ENCODE measurements at places on chromosomes 16 and 17. TPM values are rescaled to one million over a fixed set of nuclear protein-coding genes. Genes with fewer than 3 reads are reported as not detected.

- peaks cover 20% of the 10 kb centered on the region for H3K4me1 ChIP-seq
- no peaks in the 10 kb centered on the region for H3K27me3 ChIP-seq
- no peak for DNase-seq
- no peak overlapping the region for H3K4me3 ChIP-seq
- no peak overlapping the region for H3K27ac ChIP-seq
These were observed 98.0 kb downstream of the CYTH1 start for GRCh38 chr17:78684026-78684425.

DNA sequence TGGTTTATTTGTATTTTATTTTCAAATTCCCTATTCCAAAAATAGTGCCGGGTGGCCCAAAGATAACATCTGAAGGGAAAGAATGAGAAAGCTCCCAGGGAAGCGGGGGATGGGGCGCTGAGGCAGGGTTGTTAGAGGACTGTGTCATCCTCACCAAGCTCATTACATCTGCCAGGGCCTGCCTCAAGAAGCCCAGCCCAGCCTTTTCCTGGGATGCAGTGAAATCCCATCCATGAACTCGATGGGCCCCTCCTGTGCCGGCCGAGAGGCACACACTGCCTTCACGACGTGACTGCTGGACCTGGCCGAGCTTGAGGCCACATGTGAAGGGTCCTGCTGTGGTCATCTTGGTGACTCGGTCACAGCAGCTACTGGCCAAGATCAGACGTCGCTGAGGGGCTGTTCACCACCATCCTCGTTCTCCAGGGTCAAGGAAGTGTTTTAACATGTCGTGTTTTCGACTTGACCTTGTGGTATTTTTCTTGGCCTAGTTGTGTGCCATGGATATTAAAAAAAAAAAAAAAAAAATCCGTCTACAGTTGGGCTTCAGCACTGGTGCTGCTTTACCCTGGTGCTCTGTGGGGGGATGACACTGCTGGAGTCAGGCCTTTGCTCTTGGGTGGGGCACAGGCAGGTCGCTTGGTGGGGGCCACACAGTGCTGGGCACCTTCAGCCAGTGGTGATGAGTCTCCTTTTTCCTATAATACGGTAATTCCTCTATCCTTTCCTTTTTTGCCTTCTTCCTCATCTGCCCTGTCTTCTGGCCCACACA lies 4.9 kb downstream of the TIMM22 start:
- no peak for DNase-seq
- H3K36me3 ChIP-seq, result peaks cover 33% of the 10 kb centered on the region

CPHXL2 gene
- total RNA-seq, result not detected

DNA sequence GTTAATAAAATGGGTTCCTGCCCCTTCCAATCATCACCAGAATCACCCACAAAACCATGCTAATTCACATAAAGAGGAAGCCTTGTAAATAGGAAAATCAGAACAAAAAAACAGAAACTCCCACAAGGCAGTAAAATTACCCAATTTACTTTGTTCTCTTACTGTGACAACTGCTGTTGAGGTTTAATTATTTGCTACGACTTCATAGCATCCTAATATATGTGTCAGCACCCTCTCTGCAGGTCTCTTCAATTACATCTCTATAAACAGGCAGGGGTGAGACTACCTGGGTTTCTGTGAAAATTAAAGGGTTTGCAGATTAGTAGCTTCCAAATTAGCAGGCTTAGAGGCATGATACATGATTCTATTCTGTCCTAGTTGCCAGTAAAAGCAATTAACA lies 2.7 kb downstream of the WDR59 start:
- no peak for DNase-seq
- H3K4me3 ChIP-seq, result no peak overlapping the region
- H3K36me3 ChIP-seq, result peaks cover 5% of the 10 kb centered on the region
- H3K27me3 ChIP-seq, result no peaks in the 10 kb centered on the region
- peaks cover 7% of the 10 kb centered on the region for H3K4me1 ChIP-seq
- H3K27ac ChIP-seq, result no peak overlapping the region

DNA sequence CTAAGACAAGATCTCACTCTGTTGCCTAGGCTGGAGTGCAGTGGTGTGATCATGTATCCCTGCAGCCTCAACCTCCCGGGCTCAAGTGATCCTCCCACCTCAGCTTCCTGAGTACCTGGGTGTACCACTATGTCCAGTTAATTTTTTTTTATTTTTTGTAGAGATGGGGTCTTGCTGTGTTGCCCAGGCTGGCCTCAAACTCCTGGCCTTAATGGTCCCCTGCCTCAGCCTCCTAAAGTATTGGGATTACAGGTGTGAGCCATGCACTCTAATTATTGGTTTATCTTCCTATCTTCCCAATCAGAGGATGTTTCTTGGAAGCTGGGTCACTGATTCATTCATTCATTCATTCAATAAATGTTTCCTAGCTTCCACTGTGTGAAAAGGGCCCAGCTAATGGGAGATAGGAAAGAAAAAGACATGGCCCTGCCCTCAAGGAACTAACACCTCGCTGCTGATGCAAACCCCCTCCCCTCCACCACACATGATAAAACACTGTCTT lies 8.5 kb downstream of the ASPHD1 start:
- H3K27me3 ChIP-seq, result no peaks in the 10 kb centered on the region
- peaks cover 4% of the 10 kb centered on the region for H3K36me3 ChIP-seq
- DNase-seq, result no peak
- H3K4me3 ChIP-seq, result no peak overlapping the region

KRTAP4-3 gene
- not detected for total RNA-seq

DNA sequence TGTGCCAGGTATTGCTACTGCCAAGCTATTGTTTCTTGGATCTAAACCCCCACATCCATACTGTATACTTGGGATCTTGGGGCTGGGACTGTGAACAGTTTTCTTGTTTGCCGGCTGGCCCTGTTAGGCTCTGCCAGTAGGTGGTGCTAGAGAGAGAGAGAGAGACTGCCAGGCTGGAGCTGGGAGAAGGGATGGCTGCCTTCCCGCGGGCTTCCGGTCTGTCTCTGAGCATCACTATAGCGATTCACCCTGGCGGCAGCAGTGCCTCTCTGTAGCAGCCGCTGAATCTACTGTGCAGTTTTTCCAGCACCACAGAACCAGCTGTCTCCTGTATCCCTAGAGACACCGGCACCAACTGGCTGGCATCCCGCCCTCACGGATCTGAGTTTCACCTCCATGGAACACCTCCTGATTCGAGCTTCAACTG lies 201.2 kb downstream of the UTP18 start:
- H3K4me1 ChIP-seq, result no peaks in the 10 kb centered on the region
- H3K27ac ChIP-seq, result no peak overlapping the region
- H3K36me3 ChIP-seq, result no peaks in the 10 kb centered on the region
- no peak overlapping the region for H3K4me3 ChIP-seq
- H3K27me3 ChIP-seq, result no peaks in the 10 kb centered on the region
- peak; percentile 79 for DNase-seq

CCDC78 gene
- 20.8 TPM for total RNA-seq

DNA sequence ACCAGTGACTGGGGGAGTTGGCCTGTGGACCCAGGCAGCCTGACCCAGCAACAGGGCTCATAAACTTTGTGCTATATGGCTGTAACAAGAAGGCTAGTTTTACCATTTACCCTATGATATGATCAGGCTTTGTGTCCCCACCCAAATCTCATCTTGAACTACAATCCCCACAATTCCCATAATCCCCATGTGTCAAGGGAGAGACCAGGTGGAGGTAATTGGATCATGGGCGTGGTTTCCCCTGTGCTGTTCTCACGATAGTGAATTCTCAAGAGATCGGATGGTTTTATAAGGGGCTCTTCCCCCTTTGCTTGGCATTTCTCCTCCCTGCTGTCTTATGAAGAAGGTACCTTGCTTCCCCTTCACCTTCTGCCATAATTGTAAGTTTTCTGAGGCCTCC lies 111.2 kb upstream of the NLRP1 start:
- peaks cover 6% of the 10 kb centered on the region for H3K36me3 ChIP-seq
- H3K27me3 ChIP-seq, result no peaks in the 10 kb centered on the region
- peak; percentile 62 for DNase-seq
- H3K27ac ChIP-seq, result peak overlapping the region; percentile 85

DNA sequence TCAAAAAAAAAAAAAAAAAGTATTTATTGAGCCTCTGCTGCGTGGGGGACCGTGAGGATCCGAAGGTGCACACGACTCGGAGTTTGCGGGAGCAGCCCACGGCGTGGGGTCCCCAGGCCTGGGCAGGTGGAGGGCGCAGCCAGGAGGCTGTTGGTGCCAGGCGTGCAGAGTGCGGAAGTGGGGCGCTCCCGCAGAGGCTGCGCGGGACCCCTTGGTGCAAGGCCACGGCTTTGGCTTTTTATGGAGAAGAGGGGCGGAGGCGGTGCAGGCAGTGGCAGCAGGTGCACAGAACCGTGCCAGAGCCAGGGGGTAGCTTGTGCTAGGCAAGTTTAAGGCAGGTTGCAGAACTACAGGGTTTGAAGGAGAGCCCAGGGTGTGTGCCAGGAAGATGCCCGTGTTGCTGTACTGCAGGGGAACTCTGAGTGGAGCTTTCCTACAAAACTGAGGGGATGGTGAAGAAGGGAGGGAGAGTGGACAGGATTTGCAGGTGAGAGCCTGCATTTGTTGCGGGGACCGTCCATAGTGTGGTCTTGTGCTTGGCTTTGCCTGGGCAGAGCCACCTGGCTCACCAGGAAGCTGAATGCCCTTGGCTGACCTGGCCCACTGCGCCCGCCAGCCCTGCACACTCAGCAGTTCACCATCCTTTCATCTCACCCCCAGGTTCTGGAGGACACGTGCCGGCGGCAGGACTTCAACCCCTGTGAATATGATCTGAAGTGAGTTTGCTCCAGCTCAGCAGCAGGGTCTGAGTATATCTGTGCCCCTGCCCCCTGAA lies 1.3 kb downstream of the ASPSCR1 start:
- H3K27ac ChIP-seq, result no peak overlapping the region
- no peak for DNase-seq
- H3K4me3 ChIP-seq, result peak overlapping the region; percentile 75
- peaks cover 9% of the 10 kb centered on the region for H3K36me3 ChIP-seq
- H3K27me3 ChIP-seq, result peaks cover 32% of the 10 kb centered on the region
- peaks cover 6% of the 10 kb centered on the region for H3K4me1 ChIP-seq

CCL16 gene
- not detected for total RNA-seq

DNA sequence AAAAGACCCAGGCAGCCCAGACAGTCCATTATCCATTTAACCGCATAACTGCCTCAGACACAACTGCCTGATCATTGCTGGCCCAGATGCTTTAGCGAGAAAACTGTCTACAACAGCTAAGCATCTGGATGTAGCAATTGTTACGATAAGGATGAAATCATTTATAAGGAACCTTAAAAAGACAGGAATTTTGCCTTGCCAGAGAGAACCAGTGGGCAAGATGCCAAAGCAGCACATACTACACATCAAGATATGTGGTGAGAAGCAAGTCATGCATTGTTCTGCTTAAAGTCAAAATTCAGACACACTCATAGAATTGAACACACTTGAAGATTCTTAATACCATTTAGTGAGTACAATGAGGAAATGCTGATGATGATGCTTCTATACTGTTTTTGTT lies 1525.3 kb downstream of the CDH8 start:
- H3K4me1 ChIP-seq, result peaks cover 12% of the 10 kb centered on the region
- DNase-seq, result no peak
- H3K27ac ChIP-seq, result no peak overlapping the region
- H3K27me3 ChIP-seq, result no peaks in the 10 kb centered on the region
- no peaks in the 10 kb centered on the region for H3K36me3 ChIP-seq

DNA sequence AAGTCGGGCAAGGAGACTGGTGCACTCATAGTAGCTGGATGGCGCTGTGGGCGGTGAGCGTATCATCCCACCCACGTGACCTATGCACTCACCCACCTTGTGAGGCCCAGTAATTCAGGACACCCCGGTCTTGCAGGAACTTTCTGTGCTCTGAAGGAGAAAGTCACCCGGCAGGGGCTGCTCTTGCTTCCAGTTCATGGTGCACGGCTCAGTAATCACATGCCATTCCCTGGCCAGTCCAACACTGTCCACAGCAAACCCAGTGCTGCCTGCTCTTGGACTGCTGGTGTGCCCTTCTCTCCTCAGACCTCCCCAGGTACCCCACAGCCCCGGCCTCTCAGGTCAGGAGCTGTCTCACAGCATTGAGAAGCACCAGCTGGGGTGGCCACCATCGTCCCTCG lies 16.4 kb upstream of the RHBDF2 start:
- no peak overlapping the region for H3K27ac ChIP-seq
- H3K27me3 ChIP-seq, result peaks cover 5% of the 10 kb centered on the region
- no peak overlapping the region for H3K4me3 ChIP-seq
- no peaks in the 10 kb centered on the region for H3K36me3 ChIP-seq

DNA sequence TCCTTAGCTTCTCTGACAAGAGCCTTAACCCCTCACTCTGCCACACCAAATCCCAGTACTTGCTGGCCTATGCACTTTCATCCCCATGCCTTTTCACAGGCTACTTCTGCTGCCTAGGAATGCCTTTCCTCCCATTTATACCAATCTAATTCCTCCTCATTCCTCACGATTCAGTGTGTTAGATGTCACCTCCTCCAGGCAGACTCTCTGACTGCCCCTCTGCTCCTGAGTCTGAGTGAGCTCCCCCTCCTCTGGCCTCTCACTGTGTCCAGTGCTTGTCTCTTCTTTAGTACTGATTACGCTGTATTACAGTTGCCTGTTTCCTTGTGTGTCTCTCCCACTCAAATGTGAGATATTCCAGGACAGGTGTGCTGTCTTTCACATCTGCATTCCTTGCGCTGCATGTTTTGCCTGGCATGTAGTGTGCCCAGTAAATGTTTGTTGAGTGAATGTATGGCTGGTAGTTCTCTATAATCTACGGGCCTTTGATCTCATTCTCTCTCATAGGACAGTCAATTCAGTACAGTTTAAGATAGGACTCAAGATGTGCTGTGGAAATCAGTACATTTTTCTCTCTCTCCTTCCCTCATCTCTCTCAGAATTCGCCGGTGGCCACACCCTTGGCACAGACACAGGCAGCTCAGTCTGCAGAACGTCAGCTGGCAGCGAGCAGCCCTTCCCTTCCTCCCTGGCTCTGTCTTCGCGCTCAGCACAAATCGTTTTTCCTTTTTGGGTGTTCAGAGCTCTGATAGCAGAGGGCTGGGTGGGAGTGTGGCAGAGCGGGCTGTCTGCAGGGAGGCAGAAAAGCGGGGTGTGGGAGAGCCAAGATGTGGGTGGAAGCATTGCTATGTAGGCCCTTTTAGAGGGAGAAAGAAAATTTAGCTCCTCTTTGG lies 18.5 kb downstream of the ARL4D start:
- no peaks in the 10 kb centered on the region for H3K36me3 ChIP-seq
- no peak overlapping the region for H3K27ac ChIP-seq
- H3K27me3 ChIP-seq, result peaks cover 3% of the 10 kb centered on the region
- DNase-seq, result no peak
- H3K4me1 ChIP-seq, result peaks cover 5% of the 10 kb centered on the region

UNC13D gene
- 13.1 TPM for total RNA-seq
